ENCODE measurements at places on chromosomes 7 and 10.

DNA sequence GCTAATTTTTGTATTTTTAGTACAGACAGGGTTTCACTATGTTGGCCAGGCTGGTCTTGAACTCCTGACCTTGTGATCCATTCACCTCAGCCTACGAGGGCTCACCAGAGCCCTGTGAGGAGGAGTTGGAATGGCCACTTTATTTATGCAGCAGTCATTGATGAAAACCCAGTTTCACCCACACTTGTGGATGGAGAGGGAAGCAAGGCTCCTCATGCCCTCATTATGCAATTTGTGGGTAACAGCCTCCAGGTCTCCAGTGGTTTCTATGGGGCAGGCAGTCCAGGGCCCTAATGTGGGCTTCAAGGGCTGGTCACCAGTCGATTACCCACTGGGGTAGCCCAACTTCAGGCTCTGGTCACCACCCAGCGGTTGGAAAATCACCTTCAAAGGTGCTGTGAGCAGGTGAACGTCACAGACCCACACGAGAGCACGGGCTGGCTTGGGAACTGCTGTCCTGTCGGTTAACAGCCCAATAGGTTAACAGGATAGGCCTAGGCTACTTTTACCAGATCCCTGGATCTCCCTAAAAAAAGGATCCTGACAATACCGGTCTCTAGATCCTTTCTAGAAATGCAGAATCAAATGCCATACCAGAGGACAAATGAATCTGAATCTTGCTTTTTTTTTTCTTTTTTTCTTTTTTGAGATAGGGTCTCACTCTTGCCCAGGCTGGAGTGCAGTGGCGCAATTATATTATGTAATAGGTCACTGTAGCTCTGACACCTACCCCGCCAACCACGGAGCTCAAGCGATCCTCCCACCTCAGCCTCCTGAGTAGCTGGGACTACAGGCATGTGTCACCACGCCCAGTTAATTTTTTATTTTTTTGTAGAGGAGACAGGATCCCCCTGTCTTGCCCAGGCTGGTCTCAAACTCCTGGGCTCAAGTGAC is 97.8 kb downstream of the SLC37A3 start:
- DNase-seq = no peak

GRCh38 chr7:29285444-29285793 is 90.8 kb downstream of the CHN2 start:
- DNase-seq = peak; percentile 60

DNA sequence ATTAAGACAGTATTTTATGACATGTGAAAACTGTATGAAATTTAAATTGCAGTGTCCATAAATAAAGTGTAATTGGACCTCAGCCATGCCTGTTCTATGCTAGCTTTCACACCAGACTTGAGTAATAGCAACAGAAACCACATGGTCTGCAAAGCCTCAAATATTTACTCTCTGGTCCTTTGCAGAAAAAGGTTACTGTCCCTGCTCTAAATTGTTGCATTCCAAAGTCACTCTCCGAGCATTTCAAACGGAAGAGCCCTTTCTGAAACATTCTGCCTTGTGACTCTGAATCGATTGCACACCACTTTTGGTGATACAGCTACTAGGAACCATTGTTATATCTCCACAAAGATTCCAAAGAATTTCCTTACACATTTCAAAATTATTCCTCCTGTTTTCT is 81.0 kb upstream of the STK17A start:
- no peak for DNase-seq

- no peak for DNase-seq
These were observed 86.4 kb upstream of the DGKB start for GRCh38 chr7:14988941-14989340.

DNA sequence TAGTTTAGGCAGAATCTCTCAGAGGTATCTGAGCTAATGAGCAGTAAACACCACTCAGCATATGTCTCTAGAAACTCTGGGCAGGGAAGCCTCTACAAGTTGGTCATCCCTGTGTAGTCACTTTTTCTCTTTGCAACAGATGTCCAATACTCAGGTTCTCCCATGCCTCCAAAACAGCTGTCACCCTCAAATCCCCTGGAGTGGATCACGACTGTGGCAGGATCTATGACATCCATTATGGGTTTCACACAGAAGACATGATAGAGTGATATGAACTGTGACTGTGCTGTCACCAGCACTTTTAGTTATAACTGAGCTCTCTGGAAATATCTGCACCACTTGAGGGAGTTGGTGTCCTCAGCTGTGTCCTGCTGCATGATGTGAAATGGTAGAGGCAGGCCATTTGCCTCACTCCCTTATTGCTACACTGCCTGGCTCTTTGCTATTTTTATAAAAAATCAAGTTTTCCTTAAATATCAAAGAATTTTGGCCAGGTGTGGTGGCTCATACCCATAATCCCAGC is 24.1 kb upstream of the ZNRF2 start:
- no peak for DNase-seq

Measured in activated CD8-positive, alpha-beta memory T cell treated with anti-CD3 and anti-CD28 coated beads, Interleukin-2, amount 50 U/mL, for 48 hours (primary cell).